ENCODE measurements at places on chromosomes 16 and 17.

DNA sequence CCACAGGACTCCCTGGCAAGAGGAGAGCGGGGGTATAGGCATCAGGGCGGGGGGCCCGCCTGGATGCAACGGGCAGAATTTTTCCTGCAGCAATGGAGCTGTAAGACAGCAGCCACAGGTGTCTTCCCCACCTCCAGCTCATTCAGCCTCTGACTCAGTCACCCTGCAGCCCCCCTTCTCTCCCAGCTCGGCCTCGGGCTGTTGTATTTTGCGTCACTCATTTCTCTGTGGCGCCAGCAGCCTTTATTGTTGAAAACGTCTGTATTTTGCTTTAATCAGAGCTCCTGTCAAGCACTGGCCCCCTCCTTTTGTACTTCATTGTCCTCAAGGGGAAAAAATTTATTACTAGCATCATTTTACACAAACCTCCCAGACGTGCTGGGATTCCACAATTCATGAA lies 117.7 kb downstream of the WSCD1 start:
- DNase-seq: no peak

DNA sequence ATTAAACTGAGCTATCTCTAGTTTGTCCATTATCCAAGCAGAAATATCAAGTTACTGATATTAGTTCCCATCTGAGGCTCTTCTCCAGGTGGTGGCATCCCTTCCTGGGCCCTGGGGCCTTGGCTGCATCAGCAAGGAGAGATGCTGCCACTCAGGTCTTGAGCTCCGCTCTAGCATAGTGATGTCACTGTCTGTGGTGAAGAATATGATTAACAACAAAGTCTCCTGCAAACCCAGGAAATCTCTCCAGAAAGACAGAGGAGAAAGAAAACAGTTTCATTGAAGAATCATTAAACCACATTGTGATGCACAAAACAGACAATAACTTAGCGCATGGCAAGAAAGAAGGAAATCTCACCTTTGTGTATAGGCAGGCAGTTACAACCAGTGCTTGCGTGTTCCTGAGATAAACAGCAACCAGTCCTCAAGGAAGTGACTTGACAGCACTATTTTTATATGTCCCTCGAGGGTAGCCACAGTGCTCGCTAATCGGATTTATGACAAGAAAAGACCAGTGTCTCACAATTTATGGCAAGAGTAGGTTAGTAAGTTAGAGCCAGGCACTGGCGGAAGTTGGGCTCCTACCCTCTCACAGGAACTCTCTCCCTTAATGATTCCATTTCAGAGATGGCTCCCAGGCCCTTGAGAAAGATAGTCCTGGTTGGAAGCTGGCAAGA lies 151.1 kb downstream of the AHSP start:
- no peak for DNase-seq

- DNase-seq: no peak
Observed at GRCh38 chr16:1010251-1010650, 28.7 kb downstream of the SOX8 start.

GRCh38 chr16:11249233-11250061 lies 6.6 kb downstream of the SOCS1 start:
- no peak for DNase-seq

GRCh38 chr16:72050769-72051464 lies 3.4 kb upstream of the HP start:
- DNase-seq: no peak

DNA sequence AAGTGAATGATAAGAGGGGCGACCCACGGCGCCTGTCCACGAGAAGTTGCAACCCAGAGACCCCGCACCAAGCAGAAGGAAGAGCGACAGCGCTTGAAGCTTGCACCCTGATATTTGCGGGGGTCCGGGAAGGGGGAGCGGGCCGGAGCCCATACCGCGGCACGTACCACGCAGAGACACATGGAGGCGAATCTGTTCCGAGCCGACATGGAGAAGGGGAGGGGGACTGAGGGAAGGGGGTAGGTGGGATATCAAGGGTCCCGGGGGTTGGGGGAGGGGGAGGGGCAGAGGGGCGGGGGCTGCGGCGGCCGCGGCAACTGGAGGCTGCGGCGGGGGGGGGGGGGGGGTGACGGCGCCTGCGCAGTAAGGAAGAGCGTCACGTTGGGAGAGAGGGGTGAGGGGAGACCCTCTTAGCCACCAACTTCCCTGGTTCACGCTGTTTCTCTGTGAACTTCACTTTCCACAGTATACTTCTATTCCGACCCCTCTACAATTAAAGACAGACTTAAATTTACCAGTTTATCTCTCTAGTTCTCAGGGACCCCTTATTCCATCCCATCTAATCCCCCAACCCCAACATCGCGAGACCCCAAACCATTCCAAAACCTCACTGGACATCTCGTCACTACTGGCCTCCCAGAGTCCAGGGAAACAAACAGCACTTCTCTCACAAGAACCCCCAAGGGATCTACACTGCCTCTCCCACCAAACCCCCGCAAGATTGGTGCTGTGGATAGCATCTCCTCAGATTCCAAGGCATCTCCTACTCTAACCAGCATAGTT lies 8.0 kb downstream of the DLG4 start:
- DNase-seq: no peak

GRCh38 chr17:80475910-80476876 lies at the start of gene NPTX1:
TSS of gene NPTX1 (minus strand) at chr17:80476607. CDS start at chr17:80476446, 161 bp downstream.
- no peak for DNase-seq

GRCh38 chr17:9175700-9176467 lies 154.6 kb downstream of the NTN1 start:
- DNase-seq: no peak

GRCh38 chr17:12821376-12821940 lies 32.2 kb downstream of the ARHGAP44 start:
- DNase-seq: no peak

DNA sequence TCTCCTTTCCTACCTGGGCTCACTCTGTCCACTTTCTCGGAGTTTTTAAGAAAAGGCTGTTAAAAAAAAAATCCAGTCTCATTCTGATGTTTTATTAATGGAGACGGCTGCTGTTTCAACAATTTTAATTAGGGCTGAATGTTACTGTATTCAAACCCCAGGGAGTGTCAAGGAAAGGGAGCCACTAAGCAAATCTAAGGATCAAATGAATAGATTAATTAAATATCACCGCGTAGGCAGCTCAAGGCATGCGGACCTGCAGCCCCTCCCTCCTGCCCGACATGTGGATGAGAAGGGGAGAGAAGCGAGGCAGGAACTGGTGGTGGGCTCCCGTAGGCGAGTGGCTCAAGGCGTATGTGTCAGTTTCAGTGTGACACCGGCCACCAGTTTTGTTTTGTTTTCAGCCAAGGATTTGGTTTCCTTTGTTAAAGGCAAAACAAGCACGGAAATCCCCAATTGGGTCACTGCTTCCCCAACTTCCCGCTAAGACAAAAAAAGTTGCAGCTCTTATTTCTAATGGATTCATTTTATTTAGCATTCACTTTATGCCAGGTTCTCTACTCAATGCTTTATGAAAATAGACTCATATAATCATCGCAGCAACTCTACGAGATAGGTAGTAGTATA lies 110.6 kb downstream of the GP2 start:
- DNase-seq: no peak

DNA sequence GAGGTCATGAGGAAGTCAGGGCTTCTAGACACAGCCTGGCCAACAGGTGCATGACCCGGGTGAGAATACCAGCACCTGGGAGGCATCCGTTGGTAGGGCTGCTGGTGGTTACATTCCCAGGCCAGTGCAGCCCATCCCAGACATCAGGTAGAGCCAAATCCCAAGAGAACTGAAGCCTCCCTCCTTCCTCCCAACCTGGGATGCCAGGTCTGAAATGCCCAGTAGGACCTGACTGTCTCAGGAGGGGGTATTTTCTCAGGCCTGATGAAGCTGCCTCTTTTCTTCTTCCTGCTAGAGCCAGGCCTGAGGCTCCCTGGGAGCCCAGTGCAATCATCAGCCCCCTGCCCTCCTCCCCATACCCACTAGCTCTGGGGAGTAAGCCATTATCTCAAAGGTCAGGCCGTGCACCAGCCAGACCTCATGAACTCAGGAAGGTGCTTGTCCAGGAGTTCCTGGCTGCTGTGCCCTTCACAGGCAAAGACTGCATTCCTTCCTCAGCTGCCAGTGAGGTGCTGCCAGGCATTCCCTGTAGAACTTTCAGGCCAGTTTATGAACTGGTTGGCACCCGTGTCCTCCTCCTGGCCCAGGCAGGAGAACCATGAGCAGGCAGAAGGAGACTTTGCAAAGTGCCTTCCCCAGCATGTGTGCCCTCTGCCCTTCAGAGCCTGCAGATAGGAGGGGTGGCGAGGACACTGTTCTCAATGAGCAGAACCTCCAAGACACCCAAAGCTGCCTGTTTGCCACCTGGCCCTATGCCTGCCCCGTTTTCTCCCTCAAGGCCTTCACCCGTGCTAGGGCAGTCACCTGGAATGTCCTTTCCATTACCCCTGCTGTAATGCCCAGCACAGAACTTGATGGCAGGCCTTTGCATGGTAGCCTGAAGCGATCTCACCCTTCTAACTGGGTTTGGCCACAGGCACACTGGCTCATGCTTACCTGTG lies 7.6 kb downstream of the TBX2 start:
- no peak for DNase-seq

GRCh38 chr17:50412188-50412732 lies 13.8 kb upstream of the ACSF2 start:
- no peak for DNase-seq

- DNase-seq: no peak
Observed at GRCh38 chr16:10368969-10369551, 16.8 kb upstream of the ATF7IP2 start.

DNA sequence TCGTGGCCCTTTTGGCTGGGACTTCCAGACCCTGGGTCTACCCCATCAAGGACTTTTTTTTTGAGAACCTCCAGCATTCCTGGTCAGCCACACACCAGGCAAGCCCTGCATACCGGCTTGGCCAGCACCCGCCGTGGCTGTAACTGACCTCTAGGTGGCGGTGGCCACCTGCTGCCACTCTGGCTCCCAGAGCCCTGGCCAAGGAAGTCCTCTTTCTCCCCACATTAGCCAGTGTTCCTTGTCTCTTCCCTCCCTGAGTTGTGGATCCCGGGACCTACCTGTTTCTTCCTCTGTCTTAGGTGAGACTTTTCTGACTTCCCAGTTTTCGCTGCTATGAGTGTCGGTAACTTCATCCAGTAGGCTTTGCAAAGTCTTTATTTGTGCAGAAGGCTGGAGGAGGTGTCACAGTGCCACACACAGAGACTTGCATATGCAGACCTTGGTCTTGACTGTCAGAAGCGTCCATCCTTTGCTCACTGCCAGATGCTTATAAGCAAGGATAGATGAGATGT lies 348.3 kb downstream of the CPPED1 start:
- DNase-seq: no peak

GRCh38 chr16:56608876-56609462 lies 585 bp downstream of the MT2A start:
- DNase-seq: no peak

- DNase-seq: no peak
Observed at GRCh38 chr16:66553223-66553622, 847 bp downstream of the CKLF start.

DNA sequence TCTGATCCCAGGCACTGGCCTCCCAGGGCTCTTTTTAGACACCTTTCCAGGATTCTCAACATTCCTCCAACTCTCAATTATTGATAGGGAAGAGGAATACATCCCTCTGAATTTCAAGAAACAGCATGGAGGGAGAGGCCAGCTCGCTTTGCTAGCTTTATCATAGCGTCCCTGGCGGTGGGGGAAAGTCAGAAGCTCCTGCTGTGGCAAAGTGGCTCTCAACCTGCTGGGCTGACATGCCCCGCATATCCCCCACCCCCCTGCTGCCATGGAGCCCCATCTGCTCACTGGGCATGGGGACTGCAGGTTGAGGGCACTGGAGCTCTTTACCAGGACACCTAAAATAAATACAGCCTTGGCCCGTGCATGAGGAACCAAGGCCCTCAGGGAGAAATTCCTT lies 140.3 kb downstream of the SLC39A11 start:
- no peak for DNase-seq

GRCh38 chr17:48375356-48375755 lies 54.7 kb downstream of the SKAP1 start:
- no peak for DNase-seq

GRCh38 chr17:33874617-33875060 lies 380.4 kb upstream of the CCL2 start:
- DNase-seq: no peak

DNA sequence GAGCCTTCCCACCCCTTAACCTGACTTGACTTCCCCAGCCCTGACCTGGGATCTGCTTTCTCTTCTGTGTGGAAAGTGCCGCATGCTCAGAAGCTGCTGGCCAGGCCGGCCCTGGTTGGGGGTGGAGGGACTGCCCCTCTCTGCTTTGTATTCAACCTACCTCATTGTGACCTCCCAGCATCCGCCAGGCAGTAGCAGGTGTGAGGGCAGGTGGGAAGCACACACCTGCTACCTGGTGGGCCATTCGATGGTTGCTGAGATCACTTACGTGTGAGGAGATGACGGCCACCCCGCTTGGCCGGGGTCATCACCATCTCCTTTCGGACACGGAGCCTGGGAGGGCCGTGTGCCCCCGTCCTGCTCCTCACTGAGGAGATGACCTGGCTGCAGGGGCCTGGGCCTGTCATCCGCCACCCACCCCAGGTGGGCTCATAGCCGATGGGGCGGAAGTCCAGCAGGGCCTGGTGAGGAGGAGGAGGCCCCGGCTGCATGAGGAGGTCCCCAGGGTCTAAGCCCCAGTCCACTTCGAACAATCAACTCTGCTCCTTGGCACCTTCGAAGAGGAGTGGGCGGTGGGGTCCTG lies 7.1 kb downstream of the CPNE7 start:
- no peak for DNase-seq

GRCh38 chr16:48561960-48562393 lies 48.0 kb downstream of the N4BP1 start:
- DNase-seq: no peak

DNA sequence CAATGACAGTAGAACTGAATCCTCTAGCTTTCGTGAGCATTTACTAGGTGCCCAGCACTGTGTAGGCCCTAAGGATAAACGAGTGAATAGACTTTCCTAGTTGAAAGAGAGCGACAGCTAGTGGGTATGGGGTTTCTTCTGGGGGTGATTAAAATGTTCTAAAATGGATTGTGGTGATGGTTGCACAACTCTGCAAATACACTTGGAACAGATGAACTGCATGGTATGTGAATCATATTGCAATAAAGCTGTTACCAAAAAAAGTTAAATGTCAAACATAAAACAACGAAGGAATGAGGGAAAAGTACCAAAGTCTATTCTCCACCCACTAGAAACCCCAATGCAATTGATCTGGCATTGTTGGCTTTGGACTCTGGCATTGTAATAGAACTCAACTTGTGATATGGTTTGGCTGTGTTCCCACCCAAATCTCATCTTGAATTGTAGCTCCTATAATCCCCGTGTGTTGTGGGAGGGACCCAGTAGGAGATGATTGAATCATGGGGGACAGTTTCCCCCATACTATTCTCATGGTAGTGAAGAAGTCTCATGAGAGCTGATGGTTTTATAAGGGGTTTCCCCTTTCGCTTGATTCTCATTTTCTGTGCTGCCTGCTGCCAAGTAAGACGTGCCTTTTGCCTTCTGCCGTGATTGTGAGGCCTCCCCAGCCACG lies 70.5 kb downstream of the MARF1 start:
- no peak for DNase-seq

- DNase-seq: no peak
Observed at GRCh38 chr16:59635674-59636073, 901.6 kb upstream of the GOT2 start.

DNA sequence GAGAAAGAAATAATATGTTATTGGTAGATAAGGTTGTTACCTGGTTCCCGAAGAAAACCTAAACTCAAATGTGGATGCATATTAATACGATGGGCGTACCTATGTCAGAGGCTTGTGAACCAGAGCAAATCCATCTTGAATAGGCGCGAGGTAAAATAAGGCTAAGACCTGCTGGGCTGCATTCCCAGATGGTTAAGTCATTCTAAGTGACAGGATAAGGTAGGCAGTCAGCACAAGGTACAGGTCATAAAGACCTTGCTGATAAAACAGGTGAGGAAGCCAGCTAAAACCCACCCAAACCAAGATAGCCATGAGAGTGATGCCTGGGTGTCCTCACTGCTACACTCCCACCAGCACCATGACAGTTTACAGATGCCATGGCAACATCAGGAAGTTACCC lies 1400.1 kb downstream of the CDH8 start:
- DNase-seq: no peak

Measured in NCI-H1048 (cell line).